ENCODE measurements at places on chromosomes 7 and 10.
A peak's percentile ranks its signal among the peaks of the same experiment; 100 is the strongest.

DNA sequence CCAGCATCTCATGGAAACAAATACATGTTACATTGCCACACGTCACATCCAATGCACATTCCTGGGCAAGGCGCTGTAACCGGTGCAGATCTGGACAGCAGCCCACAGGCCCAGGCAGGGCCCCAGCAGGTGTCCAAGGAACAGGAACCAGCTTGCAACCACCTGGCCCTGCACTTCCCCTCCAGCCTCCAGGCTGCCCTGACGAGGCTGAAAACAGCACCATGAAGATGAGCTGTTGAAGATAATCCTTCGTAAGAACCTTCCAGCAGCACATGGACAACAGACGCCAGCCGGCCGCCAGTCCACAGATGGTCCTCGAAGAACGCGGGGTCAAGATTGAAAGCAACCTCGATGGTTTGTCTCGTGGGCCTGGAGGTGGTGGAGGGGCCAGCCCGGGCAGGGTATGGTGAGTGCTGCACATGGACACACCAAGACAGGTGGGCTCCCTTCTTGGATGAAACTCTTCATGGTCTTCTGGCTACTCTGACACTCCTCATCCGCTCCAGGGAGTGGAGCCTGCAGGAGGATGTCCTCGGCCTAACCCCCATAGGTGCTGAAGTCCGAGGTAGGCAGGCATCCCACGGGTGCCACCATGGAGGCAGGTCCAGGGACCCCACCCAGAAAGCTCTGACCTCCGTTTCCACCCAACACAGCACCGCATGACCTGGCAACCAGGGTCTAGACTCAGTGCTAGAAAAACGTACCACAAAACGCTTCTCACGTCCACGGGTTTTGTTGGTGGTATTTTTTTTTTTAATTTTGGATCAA is 22.9 kb downstream of the PDGFA start:
- no peaks in the 10 kb centered on the region for H3K4me1 ChIP-seq
- no peak overlapping the region for H3K4me3 ChIP-seq
- H3K27ac ChIP-seq = no peak overlapping the region

DNA sequence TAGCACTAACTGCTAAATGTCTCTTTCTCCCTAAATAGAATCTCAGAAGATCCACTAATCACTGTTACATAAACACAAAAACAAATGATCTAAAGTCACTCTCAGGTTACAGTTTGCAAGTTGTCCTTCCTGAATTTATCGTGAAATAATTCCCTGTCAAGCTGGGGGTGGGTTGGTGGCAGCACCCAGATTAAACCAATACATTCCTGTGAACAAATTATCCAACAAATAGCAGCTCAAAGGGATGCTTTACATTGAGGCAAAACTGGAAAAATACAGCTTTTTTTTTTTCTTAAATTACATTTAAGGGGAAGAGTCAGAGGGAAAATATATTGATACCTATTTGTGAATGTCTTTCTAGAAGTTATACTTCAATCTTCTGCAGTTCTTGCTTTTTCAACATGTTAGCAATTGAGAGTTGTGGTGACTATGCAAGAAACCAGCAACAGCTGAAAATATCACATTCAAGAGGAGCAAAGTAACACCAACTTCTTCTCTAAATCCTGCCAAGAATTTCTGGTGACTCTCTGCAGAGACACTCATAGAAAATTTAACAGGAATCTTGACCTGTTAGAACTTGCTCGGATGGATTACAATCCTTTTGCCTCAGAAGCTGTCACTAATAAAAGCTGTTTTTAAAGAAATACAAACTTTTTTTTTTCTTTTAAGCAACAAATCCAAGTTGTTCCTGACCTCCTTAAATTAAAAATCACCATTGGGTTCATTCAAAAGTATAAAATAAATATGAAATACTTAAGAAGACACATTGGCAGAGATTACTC is 18.9 kb downstream of the LMOD2 start:
- peaks cover under 1% of the 10 kb centered on the region for H3K36me3 ChIP-seq
- peak; percentile 13 for DNase-seq
- no peaks in the 10 kb centered on the region for H3K27me3 ChIP-seq
- H3K27ac ChIP-seq = no peak overlapping the region
- H3K4me1 ChIP-seq = peaks cover 4% of the 10 kb centered on the region

DNA sequence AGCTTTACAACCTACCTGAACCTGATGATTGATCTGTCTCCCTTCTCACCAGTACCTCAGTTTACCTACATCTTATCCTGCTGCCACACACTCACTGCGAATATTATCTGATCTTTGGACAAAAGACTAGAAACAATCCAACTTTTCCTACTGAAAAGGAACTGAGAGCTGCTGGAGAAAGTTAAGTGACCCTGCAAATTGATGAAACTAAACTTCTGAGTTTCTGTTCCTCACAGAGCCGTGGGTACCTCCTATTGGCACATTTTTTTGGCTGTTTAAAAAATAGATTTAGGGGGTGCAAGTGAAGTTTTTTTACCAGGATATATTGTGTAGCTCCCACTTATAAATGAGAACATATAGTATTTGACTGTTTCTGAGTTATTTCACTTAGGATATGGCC is 66.0 kb upstream of the STARD3NL start:
- no peaks in the 10 kb centered on the region for H3K27me3 ChIP-seq
- H3K27ac ChIP-seq = no peak overlapping the region
- no peak for DNase-seq
- no peak overlapping the region for H3K4me3 ChIP-seq

- DNase-seq = peak; percentile 18
- peaks cover under 1% of the 10 kb centered on the region for H3K4me1 ChIP-seq
- no peak overlapping the region for H3K27ac ChIP-seq
- H3K4me3 ChIP-seq = no peak overlapping the region
- no peaks in the 10 kb centered on the region for H3K36me3 ChIP-seq
- H3K27me3 ChIP-seq = no peaks in the 10 kb centered on the region
These were observed 295.5 kb downstream of the AHR start for GRCh38 chr7:17593819-17594419.

- H3K4me1 ChIP-seq = no peaks in the 10 kb centered on the region
- H3K4me3 ChIP-seq = no peak overlapping the region
- no peaks in the 10 kb centered on the region for H3K36me3 ChIP-seq
These were observed 2.4 kb upstream of the CFAP69 start for GRCh38 chr7:90242369-90243168.

GRCh38 chr7:153567426-153567825 is 484.8 kb upstream of the DPP6 start:
- no peak overlapping the region for H3K27ac ChIP-seq
- no peak for DNase-seq
- no peaks in the 10 kb centered on the region for H3K27me3 ChIP-seq
- no peak overlapping the region for H3K4me3 ChIP-seq
- H3K36me3 ChIP-seq = no peaks in the 10 kb centered on the region
- no peaks in the 10 kb centered on the region for H3K4me1 ChIP-seq

GRCh38 chr10:3896161-3896560 is 111.2 kb upstream of the KLF6 start:
- 0 out of 2 replicates have a peak overlapping the region, but pooled peaks have one; percentile 20 for H3K27ac ChIP-seq
- no peak for DNase-seq
- no peaks in the 10 kb centered on the region for H3K27me3 ChIP-seq
- H3K4me1 ChIP-seq = peaks cover 22% of the 10 kb centered on the region
- H3K36me3 ChIP-seq = no peaks in the 10 kb centered on the region
- no peak overlapping the region for H3K4me3 ChIP-seq

GRCh38 chr10:72563327-72563932 is 62.4 kb downstream of the MICU1 start:
- no peak overlapping the region for H3K4me3 ChIP-seq
- H3K27me3 ChIP-seq = no peaks in the 10 kb centered on the region
- no peak for DNase-seq
- no peak overlapping the region for H3K27ac ChIP-seq
- H3K36me3 ChIP-seq = peaks cover 9% of the 10 kb centered on the region

DNA sequence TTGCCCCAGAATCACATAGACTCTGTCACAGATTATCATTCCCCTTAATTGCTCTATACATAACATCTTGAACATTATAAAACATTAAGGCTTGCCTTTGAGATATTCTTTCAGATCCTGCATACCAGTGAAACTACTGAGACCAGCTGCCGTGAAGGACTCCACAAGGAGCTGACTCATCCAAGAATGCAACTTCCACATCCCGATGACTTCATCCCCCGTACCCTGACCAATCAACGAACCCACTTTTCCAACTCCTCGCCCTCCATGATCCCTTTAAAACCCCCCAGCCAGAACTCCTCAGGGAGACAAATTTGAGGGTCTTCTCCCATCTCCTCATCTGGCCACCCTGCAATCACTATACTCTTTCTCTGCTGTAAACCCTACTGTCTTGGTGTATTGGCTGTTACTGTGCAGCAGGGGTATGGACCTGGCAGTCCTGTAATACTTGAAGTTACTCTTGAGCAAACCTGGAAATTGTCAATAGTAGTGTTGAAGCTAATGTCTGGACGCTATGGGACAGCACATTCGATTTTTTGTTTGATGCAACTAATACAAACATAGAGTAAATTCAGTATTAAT is 49.8 kb downstream of the HTR5A start:
- H3K36me3 ChIP-seq = no peaks in the 10 kb centered on the region
- H3K27ac ChIP-seq = no peak overlapping the region
- DNase-seq = peak; percentile 7
- no peak overlapping the region for H3K4me3 ChIP-seq
- no peaks in the 10 kb centered on the region for H3K4me1 ChIP-seq
- H3K27me3 ChIP-seq = no peaks in the 10 kb centered on the region

DNA sequence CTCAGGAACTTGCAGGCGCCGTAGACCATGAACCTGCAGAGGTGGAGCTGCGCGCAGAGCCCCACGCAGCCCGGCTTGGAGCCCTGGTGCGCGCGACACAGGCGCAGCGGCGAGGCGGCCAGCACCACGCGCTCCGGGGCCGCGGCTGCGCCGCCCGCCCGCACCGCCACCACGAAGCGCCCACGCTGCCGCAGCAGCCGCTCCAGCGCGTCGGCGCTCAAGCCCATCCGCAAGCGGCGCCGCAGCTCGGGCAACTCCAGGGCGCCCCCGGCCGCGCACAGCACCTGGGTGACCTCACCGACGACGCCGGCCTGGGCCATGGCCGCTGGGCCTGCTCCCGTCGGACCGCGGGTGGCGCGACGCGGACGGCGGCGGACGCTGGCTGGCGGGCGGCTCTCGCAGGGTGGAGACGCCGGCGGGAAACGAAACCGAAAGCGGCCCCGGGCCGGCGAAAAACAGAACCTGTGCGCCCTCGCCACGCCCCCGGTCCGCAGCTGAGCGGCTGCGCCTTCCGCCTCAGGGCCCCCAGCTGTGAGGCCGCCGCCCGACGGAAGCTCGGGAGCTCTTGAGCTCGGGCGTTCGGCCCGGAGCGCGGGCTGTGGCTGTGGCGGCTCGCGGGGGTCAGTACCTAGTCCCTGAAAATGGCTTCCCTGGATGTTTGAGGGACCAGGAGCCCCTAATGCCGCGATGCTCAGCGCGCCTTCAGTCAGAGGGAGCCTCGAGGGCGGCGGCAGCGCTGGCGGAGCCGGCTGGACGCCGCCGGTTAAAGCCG is at the start of gene PARP12:
Gene PARP12, minus strand, starts transcription at position 424 of the 772 bp plus-strand sequence. Its CDS starts 104 bp downstream, at position 320.
- DNase-seq = peak; percentile 77
- peaks cover 21% of the 10 kb centered on the region for H3K4me1 ChIP-seq

GRCh38 chr7:131014906-131015656 is 281.1 kb upstream of the KLF14 start:
- H3K27ac ChIP-seq = peak overlapping the region; percentile 54
- H3K27me3 ChIP-seq = no peaks in the 10 kb centered on the region
- H3K4me1 ChIP-seq = peaks cover 26% of the 10 kb centered on the region
- H3K4me3 ChIP-seq = no peak overlapping the region
- H3K36me3 ChIP-seq = no peaks in the 10 kb centered on the region

- peaks cover 2% of the 10 kb centered on the region for H3K27me3 ChIP-seq
- no peaks in the 10 kb centered on the region for H3K36me3 ChIP-seq
- no peak overlapping the region for H3K27ac ChIP-seq
- H3K4me3 ChIP-seq = no peak overlapping the region
- DNase-seq = peak; percentile 55
- peaks cover 5% of the 10 kb centered on the region for H3K4me1 ChIP-seq
These were observed 8.3 kb upstream of the OCM start for GRCh38 chr7:5872326-5872725.

GRCh38 chr10:121803611-121804010 is 124.2 kb downstream of the ATE1 start:
- H3K27ac ChIP-seq = no peak overlapping the region
- DNase-seq = no peak
- peaks cover 2% of the 10 kb centered on the region for H3K4me1 ChIP-seq
- 0 out of 2 replicates have a peak, but pooled peaks cover 3% of the 10 kb centered on the region for H3K36me3 ChIP-seq
- no peak overlapping the region for H3K4me3 ChIP-seq

GRCh38 chr7:77426521-77427051 is 10.4 kb upstream of the GSAP start:
- H3K27ac ChIP-seq = peak overlapping the region; percentile 92
- peak; percentile 63 for DNase-seq
- H3K4me3 ChIP-seq = peak overlapping the region; percentile 38
- no peaks in the 10 kb centered on the region for H3K27me3 ChIP-seq

DNA sequence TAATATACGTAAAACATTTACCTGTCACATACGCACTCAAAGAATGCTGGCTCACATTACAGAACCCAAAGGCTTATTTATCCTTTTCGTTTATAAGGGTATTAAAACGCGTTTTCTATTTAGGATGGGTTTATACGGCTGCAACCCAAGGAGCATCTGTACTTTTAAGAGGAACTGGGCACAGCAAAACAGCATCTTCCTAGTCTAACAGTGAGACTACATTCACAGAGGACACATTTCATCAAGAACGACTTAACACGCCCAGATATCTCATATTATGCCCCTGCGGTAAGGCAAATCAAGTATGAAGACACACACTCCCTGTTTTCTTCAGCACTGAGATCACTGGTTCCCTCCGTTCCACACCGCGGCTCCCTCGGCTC is 533 bp upstream of the DMTF1 start:
- no peaks in the 10 kb centered on the region for H3K27me3 ChIP-seq
- no peaks in the 10 kb centered on the region for H3K36me3 ChIP-seq
- no peaks in the 10 kb centered on the region for H3K4me1 ChIP-seq
- H3K4me3 ChIP-seq = peak overlapping the region; percentile 81

DNA sequence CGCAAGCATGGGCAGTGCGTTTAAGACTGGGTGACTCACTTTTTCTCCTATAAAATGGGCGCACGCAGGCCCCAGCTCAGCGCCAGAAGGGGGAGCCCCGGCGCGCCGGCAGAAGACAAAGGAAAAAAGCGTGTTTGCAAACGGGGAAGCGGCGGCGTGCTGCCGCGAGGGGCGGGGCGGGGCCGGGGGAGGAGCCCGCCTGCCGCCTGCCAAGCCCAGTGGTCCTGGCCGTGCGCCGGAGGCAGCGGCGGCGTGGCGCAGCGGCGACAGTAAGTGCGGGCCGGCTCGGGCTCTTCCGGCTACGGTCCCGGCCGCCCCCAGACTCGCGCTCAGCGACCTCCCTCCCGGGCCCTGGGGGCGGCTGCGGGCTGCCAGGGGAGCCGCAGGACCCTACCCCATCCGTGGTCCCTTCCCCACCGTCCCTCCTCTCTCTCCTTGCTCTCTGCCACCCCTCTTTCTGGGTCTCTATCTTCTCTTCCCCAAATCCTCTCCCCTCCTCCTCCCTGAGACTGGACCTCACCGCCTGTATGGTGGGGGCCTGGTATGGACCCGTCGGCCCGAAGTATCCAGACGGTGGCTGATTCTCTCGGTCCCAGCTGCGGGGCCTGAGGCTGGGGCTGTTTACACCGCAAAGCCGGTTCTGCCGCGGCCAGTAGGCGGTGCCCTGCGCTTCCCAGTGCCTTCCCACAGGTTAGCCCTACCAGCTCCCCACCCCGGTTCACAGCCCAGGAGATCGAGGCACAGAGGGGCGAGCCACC is at the start of gene SLC29A3:
Gene SLC29A3, plus strand, starts transcription at position 218 of the 758 bp plus-strand sequence. Its CDS starts 51 bp downstream, at position 269.
- H3K36me3 ChIP-seq = peaks cover 3% of the 10 kb centered on the region
- peak; percentile 70 for DNase-seq
- H3K27me3 ChIP-seq = peaks cover 2% of the 10 kb centered on the region
- no peaks in the 10 kb centered on the region for H3K4me1 ChIP-seq
- H3K27ac ChIP-seq = peak within 1 kb of the TSS; percentile 13

All from IMR-90 (cell line).